ENCODE measurements at places on chromosomes 16 and 17.
A peak's percentile ranks its signal among the peaks of the same experiment; 100 is the strongest.

DNA sequence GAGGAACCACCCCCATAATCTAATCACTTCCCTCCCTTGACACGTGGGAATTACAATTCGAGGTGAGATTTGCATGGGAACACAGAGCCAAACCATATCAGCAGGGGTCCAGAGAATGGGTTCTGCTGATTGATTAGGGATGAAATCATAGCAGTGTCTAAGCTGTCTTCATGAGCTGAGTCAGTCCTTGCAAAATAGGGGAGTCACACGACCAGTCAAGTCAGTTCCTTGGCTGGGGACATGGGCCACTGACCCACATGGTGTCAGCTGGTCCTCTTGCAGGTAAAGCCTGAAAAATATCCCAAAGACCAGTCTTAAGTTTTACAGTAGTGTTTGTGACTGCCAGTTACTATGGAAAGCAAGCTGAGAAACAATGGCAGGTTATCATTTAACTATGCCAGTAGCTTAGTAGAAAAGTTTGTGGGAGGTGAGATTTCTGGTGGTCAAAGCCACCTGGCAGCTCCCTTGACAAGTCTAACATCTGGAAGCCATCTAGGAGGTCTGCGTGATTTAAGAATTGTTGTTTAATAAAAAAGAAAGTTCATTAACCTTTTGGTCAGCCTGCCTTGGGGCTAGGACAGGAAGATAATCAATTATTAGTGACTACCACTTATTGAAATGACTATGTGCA is 15.7 kb upstream of the ATF7IP2 start:
- no peak for DNase-seq

DNA sequence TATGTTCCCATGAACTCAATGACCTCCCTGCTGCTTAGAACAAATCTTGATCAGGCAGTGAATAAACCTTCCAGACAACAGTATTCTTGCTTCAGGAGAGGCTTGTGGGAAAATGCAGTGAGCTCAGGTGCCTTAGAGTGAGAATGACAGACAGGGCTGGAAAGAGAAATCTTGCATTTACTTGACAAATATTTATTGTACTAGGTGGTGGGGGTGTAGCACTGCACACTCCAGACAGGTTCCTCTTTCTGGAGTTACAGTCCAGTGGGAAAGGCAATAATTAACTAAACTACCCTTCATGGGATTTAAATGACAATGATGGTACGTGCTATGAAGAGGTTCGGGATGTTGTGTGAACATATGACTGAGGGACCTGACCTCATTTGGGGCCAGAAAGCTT is 182.9 kb downstream of the SHISA9 start:
- no peak for DNase-seq

GRCh38 chr16:4788910-4789309 is 765 bp upstream of the SEPTIN12 start:
- no peak for DNase-seq

DNA sequence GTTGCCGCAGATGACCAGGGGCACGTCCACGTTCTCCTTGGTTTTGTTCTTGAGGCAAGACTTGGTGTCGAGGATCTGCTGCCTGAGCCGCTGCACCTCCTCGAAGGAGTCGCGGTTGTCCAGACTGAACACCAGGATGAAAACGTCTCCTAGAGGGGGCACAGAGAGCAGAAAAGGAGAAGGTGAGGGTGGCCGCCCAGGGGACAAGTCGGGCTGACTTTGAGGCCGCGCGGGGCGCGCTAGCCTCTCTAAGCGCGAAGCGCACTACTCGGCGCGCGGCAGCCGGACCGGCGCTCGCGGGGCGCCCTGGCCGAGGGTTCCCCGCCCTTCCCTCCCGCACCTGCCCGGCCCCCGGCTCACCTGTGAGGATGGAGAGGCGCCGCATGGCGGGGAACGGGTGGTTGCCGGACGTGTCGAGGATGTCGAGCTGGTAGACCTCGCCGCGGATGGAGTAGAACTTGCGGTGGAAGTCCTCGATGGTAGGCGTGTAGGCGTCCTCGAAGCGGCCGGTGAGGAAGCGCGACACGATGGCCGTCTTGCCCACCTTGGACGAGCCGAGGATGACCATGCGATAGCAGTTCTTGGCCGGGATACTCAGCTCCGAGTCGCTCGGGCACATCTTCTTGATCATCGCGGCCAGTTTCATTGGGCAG is 533 bp downstream of the RASD1 start:
- DNase-seq, result no peak

DNA sequence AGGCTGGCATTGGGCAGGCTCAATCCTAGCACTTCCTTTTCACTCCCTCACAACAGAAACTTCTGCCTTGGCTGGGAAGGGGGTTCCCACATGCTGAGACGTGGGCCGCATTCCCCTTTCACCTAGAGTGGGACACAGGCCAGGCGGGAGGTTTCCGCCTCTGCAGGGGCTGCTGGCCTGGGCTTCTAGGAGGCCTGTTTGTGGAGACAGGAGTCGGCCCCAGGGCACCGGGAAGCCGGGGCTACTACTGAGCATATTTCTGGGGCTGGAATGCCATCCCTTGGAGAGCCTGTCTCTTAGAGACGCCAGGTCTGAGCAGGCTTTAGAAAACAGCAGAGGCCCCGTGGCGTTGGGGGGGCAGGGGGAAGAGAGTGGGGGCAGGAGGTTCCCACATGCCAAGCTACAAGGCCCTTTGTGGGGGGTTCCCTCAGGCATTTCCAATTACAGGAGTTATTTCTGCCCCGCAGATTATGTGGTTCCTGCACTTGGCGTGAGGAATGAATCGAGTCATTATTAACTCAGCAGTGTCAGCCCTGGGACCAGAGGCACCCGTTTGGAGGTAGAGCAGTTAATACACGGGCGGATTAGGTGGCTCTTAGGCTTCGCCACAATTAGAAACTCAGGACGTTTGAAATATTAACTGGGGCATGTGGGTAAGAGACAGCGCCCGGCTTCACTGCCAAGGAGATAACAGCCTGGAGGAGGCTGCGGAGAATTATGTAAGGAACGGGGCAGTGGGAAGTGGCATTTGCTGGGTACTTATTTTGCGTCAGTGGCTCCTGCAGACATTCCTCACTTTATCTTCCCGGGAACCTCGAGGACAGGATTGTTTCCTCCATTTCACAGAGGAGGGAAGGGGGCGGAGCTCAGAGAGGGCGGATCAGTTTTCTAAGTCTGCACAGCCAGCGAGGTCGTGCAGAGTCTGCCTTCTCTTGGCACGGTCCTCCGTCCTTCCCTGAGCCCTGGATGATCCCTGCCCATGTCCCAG is 162.5 kb downstream of the MAF start:
- no peak for DNase-seq

DNA sequence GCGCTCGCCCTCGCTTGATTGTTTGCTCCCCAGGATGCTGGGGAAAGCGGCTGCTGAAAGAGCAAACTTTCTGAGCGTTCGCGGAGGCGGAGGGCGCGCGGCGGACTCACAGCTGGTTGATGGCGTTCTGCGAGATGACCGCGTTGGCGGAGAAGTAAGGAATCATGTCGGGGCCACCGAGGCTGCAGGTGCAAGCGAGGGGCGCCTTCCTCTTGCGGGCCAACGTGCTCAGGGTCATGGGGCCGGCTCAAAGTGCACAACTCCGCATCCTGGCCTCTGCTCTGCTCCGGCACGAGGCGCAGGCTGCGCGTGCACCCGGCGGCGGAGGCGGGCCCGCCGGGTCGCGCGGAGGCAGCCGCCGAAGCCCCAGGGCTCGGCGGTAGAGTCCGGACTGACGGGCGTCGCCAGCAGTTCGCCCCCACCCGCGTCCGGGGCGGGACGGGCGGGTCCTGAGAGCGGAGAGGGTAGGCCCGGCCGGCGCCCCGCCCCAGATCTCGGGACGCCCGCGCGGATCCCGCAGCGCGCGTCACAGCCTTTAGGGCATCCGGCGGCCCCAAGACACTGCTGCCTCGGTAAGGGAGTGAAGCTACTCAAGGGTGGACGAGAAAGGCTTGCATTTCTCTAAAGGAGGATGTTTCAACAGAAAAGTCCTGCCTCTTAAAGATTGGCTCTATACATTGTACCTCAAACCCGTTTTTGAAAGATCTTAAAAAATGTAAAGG is 138.5 kb upstream of the CORO6 start:
- DNase-seq, result peak; percentile 75

DNA sequence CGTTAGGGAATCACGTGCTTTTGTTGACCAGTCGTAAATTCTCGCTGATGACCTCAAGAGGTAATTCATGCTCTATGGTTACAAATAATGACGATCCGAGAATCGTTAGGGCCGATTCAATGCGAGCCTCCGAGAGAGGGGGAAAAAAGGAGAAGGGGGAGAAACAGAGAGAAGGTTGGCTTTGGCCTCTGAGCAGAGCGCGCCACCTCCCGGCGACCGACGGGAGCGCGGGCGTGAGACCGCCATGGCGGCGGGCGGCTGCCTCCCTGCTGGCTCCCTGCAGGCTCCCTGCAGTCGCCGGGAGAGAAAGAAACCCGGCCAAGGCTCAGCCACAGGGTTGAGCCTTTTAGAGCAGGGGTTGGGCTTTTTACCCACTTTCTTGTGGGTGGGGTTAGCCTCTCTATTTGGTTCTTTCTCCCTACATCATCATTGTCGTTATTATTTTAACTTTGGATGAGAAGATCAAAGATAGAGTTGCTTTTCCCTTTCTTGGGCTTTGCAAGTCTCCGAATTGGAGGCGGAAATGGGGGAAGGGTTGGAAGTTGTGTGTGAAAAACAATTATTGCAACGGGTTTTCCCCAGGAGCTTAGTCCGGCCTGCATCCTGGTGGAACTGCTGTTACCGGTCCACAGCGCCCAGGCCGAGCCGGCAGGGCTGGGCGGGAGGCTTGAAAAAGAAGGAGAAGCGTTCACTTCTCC is 410 bp upstream of the HOXB5 start:
- DNase-seq, result peak; percentile 67

- DNase-seq, result no peak
Observed at GRCh38 chr17:64259426-64259825, 3.6 kb downstream of the TEX2 start.

DNA sequence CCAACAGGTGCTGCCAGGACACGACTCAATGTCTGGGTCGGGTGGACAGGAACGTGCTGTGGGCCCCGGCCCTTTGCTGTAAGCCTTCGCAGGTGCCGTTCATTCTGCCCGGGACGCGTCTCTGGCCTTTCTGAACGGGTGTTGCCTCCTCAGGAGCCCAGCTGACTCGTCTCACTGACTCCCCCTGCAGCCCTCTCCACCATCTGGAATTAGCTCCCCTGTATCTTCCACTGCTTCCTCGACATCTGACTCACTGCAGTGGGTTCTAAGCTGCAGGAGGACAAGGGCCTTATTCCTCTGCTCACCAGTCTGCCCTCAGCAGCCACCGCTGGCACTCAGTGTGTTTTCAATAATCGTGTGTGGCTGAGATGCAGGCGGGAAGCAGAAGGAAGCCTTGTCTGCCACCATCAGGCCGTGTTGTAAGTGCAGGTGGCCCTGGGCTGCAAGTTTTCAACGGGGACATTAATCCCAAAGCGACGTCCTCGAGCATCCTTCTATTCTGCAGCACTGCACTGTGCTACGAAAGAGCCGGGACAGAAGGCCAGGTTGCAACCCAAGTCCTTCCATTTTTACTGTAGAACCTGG is 256.2 kb downstream of the FOXL1 start:
- no peak for DNase-seq

DNA sequence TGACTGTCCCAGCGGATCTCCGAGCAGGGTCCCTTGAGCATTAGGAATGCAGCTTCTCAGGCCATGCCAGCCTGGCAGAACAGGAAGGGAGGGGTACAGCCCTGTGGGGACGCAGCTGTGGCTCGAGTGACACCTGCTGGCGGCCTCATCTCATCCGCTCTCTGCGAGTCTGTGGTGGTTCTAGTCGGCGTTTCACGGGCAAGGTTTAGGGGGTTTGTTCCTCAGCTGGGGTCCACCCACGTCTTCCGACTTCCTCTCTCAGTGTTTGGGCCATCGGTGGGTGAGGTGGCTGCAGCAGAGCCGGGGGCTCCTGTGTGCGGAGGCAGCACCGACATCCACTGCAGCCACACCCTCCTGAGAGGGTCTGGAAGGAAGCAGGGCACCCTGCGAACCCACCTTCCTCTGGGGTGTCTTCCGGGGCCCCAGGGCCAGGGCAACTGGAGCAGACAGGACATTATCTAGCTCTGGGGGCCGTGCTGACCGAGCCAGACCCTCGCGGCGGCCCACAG is 33.3 kb downstream of the JPH3 start:
- DNase-seq, result peak; percentile 54

DNA sequence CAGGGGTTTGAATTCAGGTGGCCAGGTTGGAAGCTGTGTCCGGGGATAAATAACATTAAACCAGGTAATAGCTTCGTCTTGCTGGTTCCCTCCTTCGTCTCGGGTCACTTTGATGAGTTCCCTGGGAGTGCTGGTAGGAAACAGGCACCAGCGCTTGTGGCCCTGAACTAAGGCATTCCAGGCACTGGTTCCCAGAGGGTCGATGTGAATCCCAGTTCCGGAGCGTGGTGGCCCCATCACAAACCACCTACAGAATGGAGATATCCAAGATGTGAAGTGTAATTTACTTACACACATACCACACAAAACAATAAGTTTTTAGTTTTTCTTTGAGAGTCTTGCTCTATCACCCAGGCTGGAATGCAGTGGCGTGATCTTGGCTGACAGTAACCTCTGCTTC is 2.6 kb downstream of the JMJD6 start:
- DNase-seq, result no peak
